ENCODE measurements at places on chromosomes 2 and 18. TPM values are rescaled to one million over a fixed set of nuclear protein-coding genes. Genes with fewer than 3 reads are reported as not detected.

DNA sequence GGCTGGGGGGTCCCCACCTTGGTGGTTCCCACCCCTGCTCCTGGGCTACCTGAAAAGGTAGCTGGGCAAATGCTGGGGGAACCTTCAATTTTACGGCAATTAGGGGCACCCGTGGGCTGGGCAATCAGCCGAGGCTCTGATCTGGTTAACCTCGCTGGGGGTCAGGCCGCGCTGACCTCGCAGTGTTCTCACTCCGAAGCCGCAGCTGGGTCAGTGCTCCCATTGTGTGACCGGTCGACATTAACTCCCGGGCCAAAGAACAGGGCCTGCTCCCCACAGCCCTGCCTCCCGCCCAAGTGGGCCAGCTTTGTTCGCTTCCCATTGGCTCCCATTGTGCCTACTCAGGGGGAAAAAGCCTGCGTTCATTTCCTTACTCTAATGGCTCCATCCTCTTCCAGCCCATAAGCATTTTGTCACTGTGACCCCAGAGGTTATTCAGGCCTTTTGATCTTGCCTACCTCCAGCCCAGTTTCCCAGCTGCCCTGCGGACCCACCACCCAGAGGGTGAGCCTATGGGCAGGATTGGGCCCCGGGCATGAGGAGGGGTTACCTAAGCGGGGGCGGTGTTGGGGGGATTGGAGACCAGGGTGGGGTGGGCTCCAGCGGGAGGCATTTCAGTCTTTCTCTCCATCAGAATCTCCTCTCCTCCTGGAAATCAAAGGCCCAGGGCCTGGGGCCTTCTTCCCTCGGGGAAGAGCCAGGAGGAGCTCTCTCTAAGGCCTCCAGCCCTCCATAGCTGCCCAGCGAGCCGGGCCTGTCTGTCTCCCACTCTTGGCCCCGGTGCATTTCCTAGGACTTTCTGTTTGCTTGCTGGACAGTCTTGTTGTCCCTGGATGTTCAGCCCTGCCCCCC lies 90.1 kb downstream of the MYCN start:
- no peak overlapping the region for H3K4me3 ChIP-seq
- no peaks in the 10 kb centered on the region for H3K4me1 ChIP-seq
- H3K27ac ChIP-seq, result no peak overlapping the region
- no peak for DNase-seq
- H3K27me3 ChIP-seq, result no peaks in the 10 kb centered on the region

DNA sequence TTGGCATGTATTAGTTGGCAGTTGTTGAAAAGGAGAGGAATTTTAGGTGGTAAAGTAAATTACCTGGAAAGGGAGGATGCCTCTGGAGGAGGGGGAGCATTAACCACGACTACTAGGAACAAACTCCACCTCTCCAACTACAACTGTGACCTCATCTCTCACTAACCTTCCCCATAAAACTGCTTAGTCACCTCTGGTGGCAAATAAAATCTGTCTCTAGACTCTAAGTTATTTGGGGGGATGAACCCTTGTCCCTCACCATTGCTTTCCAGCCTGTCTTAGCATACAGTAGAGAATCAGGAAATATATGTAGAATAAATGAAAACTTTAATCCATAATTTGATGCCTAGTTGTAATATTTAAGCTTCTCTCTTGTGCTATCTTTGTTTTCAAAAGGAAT lies 27.6 kb upstream of the MYO1B start:
- H3K36me3 ChIP-seq, result peaks cover 2% of the 10 kb centered on the region
- H3K27me3 ChIP-seq, result no peaks in the 10 kb centered on the region
- no peak overlapping the region for H3K4me3 ChIP-seq
- H3K27ac ChIP-seq, result no peak overlapping the region
- peaks cover 14% of the 10 kb centered on the region for H3K4me1 ChIP-seq

- peak overlapping the region; percentile 98 for H3K27ac ChIP-seq
- DNase-seq, result peak; percentile 89
- H3K4me3 ChIP-seq, result peak overlapping the region; percentile 89
- peaks cover 3% of the 10 kb centered on the region for H3K27me3 ChIP-seq
- H3K4me1 ChIP-seq, result no peaks in the 10 kb centered on the region
- H3K36me3 ChIP-seq, result peaks cover 3% of the 10 kb centered on the region
These were observed 226.0 kb downstream of the AGPS start for GRCh38 chr2:177618255-177619253.

GRCh38 chr18:51666763-51667191 lies 469.3 kb upstream of the MEX3C start:
- no peak for DNase-seq
- peaks cover 2% of the 10 kb centered on the region for H3K4me1 ChIP-seq
- no peak overlapping the region for H3K4me3 ChIP-seq
- H3K36me3 ChIP-seq, result no peaks in the 10 kb centered on the region
- H3K27me3 ChIP-seq, result peaks cover 23% of the 10 kb centered on the region
- H3K27ac ChIP-seq, result no peak overlapping the region

DNA sequence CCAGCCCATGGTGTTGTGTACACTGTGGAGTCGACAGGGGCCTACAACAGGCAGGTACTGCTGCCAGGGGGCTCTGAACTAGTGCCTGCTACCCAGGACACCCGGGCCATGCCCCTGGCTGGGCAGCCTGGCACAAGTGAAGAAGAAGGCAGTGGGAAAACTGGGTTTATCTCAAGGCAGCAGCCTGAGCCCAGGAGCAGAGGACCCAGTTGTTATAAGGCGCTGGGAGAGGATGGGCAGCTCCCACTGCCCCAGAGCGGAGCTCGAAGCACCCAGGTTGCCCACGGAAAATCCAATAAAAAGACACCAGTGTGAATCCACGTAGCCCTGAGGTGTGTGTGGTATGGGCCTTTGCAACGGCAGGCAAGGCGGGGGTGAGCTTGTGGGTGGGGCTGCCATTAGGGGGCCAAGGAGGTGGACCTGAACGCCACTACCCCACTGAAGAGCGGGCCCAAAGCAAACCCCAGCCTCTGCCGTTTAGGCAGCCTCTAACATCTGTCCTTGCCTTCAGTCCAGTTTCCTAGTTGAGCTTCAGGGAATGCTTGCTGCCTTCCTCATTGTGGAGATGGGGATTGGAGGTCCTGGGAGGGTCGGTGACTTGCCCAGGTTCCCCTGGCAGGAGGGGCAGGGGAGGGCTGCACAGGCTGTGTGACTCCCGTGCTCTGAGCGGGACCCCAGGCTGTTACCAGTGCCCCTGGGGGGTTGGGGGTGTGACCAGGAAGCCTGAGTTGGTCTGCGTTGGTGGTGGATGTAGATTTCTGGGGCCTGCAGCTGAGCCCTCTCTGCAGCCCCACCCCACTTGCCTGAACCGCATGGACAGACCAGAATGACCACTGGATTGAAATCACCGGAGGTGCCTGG lies 16.0 kb downstream of the ARID5A start:
- DNase-seq, result no peak
- peak overlapping the region; percentile 25 for H3K27ac ChIP-seq
- no peak overlapping the region for H3K4me3 ChIP-seq
- H3K36me3 ChIP-seq, result peaks cover 7% of the 10 kb centered on the region
- no peaks in the 10 kb centered on the region for H3K27me3 ChIP-seq
- H3K4me1 ChIP-seq, result peaks cover 22% of the 10 kb centered on the region

- peaks cover 42% of the 10 kb centered on the region for H3K4me1 ChIP-seq
- peaks cover 10% of the 10 kb centered on the region for H3K36me3 ChIP-seq
- H3K4me3 ChIP-seq, result no peak overlapping the region
- no peak overlapping the region for H3K27ac ChIP-seq
These were observed 21.1 kb downstream of the PTPN2 start for GRCh38 chr18:12862874-12863482.

Gene C2orf80
- total RNA-seq, result not detected

Gene PTPRN
- 2.5 TPM for total RNA-seq

Gene FRZB
- not detected for total RNA-seq

Gene COMMD1
- total RNA-seq, result 29.1 TPM

Gene CREG2
- not detected for total RNA-seq
